ENCODE measurements at places on chromosomes 5 and 9.

GRCh38 chr5:82387819-82388166, 109.6 kb upstream of the RPS23 start:
- DNase-seq, result no peak

DNA sequence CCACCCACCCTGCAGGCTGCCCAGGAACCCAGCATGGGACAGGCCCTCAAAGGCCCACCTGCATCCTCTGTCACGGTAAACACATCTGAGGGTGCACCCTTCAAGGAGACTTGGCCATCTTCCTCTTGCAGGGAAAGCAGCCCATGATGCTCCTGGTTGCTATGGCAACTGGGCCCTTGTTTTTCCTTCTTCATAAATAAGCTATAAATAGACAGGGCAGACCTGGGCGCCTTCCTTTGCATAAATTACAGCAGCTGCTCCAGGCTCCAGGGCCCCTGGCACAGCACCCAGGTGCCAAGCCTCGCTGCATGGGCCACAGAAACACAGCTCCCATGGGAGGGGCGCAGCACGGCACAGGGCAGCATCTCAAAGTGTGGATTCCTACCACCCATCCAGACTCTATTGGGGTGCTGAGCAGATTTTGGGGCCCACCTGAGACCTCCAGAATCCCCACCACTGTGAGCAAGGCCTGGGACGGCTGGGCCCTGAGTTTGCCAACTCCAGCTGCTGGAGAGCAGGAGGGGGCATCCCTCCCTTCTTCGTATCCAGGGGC, 5.8 kb upstream of the PSMB7 start:
- DNase-seq, result no peak

- DNase-seq, result no peak
Observed at GRCh38 chr9:136896027-136896426, 9.7 kb downstream of the TRAF2 start.

- DNase-seq, result peak; percentile 3
Observed at GRCh38 chr5:17665836-17666235, 31.6 kb downstream of the TAF11L14 start.

GRCh38 chr5:1111727-1112289, at the start of gene SLC12A7:
SLC12A7 (minus strand) TSS chr5:1112063; CDS start chr5:1111991, 72 bp downstream.
- DNase-seq, result peak; percentile 40

- DNase-seq, result no peak
Observed at GRCh38 chr5:170466553-170466952, 37.3 kb upstream of the KCNIP1 start.

- no peak for DNase-seq
Observed at GRCh38 chr9:131546336-131547084, 1.2 kb downstream of the PRRT1B start.

GRCh38 chr5:118371973-118372831, 616.1 kb downstream of the DTWD2 start:
- no peak for DNase-seq

DNA sequence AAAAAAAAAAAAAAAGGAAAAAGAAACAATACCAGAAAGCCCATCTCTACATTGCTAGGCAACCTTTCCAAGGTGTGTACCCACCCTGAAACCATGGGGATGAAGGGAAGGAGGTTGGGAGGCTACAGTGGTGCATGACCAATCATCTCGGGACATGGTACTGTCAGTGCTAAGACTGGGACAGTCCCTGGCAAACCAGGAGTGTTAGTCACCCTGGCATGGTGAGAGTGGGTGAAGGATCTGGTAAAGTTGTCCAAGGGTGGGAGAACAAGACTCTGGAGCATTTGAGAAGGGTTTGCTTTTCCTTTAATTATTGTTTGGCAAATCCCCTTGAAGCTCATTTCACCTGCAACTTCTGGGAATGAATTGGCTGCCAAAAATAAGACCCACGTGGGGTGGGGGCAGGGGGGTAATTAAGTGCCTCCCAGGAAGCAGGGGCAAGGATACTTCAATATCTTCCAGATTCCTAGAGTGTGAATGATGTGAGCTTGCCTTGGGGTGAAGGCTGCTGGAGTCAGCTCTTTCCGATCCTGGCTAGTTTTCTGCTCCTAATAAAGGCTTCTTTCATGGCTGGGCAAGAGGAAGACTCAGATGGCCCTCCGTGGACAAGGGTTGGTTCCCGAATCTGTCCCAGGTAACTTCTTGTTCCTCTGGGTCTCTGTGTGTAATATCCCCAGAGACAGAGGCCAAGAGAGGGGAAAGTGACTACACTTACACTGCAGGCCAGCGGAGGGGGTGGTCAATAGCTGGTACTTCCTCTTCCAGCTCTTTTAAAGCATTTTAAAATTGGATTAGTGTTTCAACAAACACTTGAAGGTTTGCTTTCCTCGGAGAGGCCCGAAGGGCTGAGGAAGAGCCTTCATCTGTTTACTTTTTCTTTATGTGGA, 61.6 kb upstream of the SPRY4 start:
- DNase-seq, result peak; percentile 19

- no peak for DNase-seq
Observed at GRCh38 chr9:105132606-105133005, 111.8 kb upstream of the SLC44A1 start.

- DNase-seq, result peak; percentile 37
Observed at GRCh38 chr9:107673861-107674720, 184.5 kb upstream of the KLF4 start.

GRCh38 chr9:126701813-126702140, 88.0 kb downstream of the LMX1B start:
- DNase-seq, result no peak

GRCh38 chr5:74055486-74056106, 429.6 kb downstream of the ARHGEF28 start:
- DNase-seq, result no peak

- DNase-seq, result no peak
Observed at GRCh38 chr5:10195301-10195700, 54.4 kb downstream of the ATPSCKMT start.

GRCh38 chr9:84563691-84564090, 105.8 kb upstream of the NTRK2 start:
- DNase-seq, result no peak

GRCh38 chr9:16475257-16475656, 395.2 kb downstream of the BNC2 start:
- no peak for DNase-seq

- no peak for DNase-seq
Observed at GRCh38 chr5:29889051-29889450, 1304.4 kb upstream of the CDH6 start.

GRCh38 chr5:181044093-181044599, 4.1 kb downstream of the BTNL9 start:
- DNase-seq, result no peak

GRCh38 chr5:76046741-76047140, 36.4 kb upstream of the SV2C start:
- DNase-seq, result no peak

GRCh38 chr9:24698881-24699518, 153.3 kb upstream of the IZUMO3 start:
- no peak for DNase-seq

- DNase-seq, result peak; percentile 89
Observed at GRCh38 chr5:53023969-53024368, 34.8 kb downstream of the ITGA2 start.

- DNase-seq, result no peak
Observed at GRCh38 chr5:156883316-156883875, 33.3 kb downstream of the PPP1R2B start.

- no peak for DNase-seq
Observed at GRCh38 chr9:68455451-68455850, 85.2 kb downstream of the TMEM252 start.

GRCh38 chr5:129114539-129115193, 20.1 kb downstream of the ISOC1 start:
- no peak for DNase-seq

- peak; percentile 48 for DNase-seq
Observed at GRCh38 chr9:135504262-135505243, 4.1 kb downstream of the MRPS2 start.

DNA sequence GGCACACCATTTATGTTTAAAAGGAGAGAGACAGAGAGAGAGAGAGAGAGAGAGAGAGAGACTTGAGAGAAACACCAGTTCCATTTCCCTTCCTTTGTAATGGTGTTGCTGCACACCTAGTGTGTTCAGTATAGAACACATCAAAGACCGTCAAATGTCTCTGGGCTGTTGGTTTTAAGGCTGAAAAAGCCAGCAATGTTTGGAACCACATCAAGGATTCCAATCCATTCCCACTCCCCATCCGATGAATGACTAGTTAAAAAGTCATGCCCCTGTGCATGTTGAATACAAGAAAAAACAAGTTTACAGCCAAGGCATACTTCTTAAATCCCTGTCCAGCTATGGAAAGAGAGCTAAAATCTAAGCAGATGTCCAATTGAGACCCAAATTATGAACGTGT, 83.0 kb upstream of the IFNE start:
- no peak for DNase-seq

GRCh38 chr5:145316282-145316681, 518.9 kb downstream of the PRELID2 start:
- DNase-seq, result no peak

GRCh38 chr5:170623576-170624181, 119.9 kb downstream of the KCNIP1 start:
- DNase-seq, result peak; percentile 39

DNA sequence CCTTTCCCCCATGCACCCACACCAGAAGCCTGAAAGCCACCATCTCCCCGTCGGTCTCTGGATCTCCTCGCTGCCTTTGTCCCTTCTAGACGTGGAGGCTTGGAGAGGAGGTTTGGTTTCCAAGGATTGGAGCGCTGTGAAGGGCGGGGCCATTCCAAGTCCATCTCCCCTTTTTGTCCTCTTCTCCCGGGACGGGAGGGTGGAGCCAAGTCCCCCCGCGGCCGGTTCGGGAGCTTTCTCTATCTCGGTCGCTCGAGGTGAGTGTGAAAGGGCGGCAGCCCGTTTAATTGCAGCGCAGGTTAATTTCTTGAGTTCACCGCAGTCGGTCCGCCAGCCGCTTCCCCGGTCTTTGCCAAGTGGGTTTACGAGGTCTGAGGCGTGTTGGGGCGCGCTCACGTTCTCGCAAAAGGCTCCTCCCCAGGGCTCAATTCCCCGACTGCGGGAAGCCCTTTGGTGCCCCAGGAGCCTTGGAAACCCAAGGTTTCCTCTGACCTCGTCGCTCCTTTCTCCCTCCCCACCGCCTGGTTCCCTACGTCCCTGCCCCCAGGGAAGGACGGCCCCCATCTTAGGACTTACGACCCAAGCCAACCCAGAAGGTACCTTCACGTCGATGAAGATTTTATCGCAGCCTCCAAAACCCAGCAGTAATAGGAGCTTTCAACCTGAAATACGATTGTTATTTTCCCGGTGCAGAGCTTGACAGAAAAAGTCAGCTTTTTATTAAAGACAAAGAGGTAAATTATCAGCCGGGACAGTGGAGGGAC, 2.8 kb upstream of the ZNF462 start:
- no peak for DNase-seq

DNA sequence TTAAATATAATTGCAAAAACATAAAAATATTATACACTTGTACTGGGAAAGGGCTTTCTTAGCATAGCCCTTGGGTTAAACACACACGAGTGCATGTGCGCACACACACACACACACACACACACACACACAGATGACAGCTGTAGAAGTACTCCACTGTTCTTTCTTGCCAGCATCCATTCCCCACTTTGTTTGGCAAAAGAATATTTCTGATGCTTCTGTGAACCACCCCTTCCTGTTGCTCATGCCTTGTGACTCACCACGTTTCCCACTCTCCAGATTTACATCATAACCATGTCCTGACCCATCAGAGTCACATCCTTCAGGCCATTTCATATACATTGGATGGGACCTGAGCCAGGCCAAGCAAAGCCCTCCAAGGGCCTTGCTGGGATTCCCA, 280.1 kb downstream of the DNAH5 start:
- peak; percentile 1 for DNase-seq

- DNase-seq, result peak; percentile 2
Observed at GRCh38 chr5:24633715-24634325, 11.0 kb downstream of the CDH10 start.

DNA sequence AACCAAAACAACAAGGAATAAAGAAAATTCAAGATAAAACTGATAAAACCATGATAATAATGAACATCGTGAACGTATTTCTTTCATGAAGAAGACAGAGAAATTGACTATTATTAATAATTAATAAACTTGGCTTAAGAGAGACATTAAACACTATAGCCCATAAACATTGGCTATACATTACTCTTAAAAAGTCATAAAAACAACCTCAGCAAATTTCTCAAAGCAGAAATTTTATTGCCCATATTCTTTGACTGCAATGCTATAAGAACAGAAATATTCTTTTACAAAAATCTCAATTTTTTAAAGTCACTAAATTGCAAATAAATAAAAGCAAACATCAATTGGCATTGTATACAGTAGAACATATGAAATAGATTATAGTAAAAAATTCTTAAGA, 42.5 kb downstream of the CSF2 start:
- no peak for DNase-seq

DNA sequence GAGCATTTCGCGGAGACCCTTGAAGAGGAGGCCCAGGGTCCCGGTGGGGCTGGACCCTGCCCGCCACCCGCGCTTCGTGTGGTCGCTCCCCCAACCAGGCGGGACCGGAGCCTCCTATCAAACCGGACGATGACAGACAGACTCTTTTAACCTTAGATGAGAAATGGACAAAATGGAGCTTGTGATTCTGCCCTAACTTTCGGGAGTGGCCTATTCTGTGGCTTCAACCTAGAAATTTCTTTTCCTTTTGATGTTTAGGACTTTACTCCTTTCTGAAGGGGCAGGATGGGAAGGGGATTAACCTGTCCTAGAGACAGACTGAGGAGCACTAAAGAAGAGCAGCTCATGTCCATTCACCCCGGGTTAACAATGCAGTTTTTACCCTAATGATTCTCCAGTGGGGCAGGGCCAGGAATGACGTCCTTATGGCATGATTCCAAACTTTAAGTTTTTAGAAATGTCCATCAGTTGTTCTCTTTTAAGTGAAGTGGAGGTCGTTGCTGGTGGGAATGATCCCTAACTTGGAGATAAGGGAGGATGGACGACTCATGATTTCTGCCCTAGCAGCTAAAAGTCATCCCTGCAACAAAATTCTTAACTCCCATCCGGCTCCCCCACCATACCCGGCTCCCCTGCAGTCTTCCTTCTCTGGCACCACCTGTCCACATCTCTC, 1.0 kb downstream of the NIPSNAP3A start:
- peak; percentile 21 for DNase-seq

DNA sequence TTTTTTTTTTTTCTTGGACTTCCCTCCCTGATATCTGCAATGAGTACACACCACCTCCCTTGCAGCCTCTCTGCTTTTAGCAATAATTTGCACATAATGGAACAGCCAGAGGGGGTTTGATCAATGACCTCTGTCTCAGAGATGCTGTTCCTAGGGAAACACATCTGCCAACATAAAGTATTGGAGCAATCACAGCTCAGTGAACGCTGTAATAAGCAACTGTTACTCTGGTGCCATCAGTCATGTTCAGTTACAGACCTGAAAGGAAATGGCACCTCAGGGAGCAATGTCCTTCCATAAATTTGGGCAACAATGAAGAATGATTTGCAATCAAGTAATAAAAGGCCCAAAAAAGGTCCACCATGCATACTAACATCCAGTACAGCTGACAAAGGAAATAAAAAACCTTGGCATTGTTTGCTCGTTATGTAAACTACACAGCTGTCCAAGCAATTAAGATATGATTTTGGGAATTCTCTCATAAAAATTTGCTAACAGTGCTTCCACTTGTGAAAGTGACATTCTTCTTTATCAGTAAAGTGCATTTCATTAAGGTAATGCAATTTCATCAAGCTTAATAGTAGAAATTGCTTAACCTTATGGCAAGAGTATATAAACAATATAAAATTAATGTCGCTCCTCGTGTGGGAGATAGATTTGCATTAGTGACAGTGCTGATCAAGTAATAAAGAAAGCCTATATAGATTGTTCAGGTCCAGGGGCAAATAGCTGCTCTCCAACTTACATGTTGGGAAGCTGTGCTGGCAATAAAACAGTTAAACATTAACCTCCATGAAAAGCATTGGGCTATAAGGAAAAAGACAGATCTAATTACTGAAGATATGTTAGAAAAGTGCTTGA, 167.8 kb downstream of the RASEF start:
- no peak for DNase-seq

Measured in inflammatory macrophage treated with lipopolysaccharide for 1 hour (primary cell).